ENCODE measurements at places on chromosomes 12 and 14.

GRCh38 chr14:64232095-64232838 lies 61.9 kb downstream of the ESR2 start:
- no peak for DNase-seq

- no peak for DNase-seq
Observed at GRCh38 chr12:54937376-54937775, 47.2 kb downstream of the TESPA1 start.

DNA sequence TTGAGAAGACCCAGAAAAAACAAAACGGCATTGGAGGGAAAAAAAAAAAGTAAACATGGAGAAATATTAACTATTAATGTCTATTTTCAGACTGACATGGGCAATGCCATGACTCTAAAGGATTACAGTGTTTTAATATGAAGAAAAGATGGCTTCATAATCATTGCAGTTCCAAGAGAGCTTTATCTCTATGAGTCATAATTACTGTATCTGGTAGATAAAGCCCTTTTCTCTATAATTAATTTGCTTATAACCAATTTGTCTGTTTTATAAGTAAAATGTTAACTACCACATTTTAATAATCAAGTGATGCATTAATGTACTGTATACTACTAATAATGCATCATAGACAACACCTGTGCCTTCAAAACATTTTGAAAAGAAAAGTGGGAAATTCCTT lies 59.7 kb downstream of the CLIP1 start:
- DNase-seq: no peak

DNA sequence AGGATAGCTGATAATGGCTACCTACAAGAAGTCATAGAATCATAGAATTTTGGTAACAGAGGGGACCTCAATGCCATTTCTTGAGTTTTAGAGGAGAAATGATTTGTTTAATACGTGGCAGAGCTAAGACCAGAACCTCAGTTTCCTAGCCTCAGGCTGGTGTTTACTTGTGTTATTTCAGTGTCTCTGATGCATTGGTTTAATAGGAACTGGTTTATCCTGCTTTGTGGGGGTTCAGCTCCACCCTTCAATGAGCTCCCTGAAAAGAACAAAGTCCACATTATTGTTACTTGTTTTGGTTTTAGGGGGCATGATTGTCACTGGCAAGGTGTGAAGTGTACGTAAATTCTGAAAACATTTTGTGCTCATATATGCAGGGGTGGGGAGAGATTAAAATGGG lies 55.4 kb downstream of the AKAP6 start:
- no peak for DNase-seq

- DNase-seq: no peak
Observed at GRCh38 chr14:104131968-104132732, 6.2 kb upstream of the KIF26A start.

GRCh38 chr12:2722806-2723205 lies 72.0 kb upstream of the FKBP4 start:
- no peak for DNase-seq

GRCh38 chr12:65609359-65609771 lies 214.9 kb upstream of the HMGA2 start:
- no peak for DNase-seq

- DNase-seq: no peak
Observed at GRCh38 chr14:106511006-106511799, 984.8 kb downstream of the TMEM121 start.

DNA sequence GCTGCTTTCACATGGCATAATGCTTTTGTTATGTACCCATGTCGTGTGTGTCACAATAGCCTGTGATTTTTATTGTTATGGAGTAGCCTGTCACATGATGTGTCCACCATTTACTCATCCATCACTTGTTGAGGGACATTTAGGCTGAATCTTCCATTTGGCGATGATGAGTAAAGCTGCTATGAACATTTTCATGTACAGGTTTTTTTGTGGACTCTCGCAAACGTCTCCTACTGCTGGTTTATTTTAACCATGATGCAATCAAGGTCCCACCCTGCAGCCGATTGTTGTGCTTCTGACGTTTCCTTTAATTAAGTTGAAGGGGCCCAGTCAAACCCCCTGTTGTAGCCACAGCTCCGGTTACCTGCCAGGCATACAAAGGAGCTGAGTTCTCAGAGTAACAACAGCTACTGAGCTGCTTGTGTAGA lies 63.2 kb downstream of the ZNF664 start:
- DNase-seq: no peak

DNA sequence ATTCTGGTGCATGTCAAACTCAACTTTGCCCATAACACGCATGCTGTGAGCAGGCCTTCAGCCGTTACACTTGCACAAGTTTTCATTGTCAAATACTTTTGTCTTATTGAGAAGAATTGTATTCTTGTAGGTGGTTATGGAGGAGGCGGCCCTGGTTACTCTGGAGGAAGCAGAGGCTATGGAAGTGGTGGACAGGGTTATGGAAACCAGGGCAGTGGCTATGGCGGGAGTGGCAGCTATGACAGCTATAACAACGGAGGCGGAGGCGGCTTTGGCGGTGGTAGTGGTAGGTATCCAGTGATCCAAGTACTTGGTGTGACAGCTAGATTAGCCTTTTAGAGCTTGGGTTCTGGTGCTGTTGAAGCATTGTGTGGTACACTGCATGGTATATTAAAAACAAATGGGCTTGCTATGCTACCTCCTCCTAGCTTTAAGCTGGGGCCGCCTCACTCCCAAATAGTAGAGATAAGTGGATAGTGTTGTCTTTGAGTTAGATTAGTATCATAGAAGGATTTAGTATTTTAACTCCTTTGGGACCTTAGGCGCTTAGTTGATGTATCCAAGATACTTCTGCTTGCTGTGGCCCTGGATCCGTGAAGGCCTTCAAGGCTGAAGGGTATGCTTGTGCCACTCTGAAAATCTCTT lies 2.5 kb downstream of the HNRNPA1 start:
- DNase-seq: no peak

- DNase-seq: no peak
Observed at GRCh38 chr14:97780804-97781203, 983.6 kb downstream of the VRK1 start.

- DNase-seq: no peak
Observed at GRCh38 chr12:131383741-131384543, 326.9 kb upstream of the SFSWAP start.

DNA sequence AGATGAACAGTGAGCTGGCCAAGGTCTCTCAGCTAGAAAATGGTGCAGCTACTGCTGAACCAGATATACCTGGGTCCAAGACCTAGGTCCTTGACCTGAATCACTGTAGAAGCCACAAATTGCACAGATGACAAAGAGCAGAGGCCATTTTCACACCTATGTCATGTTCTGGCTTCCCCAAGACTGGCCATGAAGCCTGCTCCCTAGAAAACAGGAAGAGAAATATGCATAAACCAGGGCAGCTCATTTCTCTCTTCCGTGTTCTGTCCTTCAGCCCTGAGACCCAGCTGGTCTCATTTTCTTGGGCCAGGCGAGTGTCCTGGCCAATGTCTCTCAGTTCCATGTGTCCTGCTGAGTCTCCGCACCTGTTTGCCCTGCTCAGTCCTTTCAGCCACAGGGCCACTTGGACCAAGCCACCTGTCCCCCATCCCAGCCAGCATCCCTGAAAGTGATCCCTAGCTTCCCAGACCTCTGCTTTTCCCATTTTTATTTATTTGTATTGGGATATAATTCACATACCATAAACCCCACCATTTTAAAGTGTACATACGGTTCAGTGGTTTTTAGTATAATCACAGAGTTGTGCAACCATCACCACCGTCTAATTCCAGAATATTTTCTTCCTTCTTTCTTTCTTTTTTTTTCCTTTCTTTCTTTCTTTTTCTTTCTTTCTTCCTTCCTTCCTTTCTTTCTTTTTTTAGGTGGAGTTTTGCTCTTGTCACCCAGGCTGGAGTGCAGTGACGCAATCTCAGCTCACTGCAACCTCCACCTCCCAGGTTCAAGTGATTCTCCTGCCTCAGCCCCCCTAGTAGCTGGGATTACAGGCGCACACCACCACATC lies 27.0 kb downstream of the P2RX7 start:
- DNase-seq: no peak

DNA sequence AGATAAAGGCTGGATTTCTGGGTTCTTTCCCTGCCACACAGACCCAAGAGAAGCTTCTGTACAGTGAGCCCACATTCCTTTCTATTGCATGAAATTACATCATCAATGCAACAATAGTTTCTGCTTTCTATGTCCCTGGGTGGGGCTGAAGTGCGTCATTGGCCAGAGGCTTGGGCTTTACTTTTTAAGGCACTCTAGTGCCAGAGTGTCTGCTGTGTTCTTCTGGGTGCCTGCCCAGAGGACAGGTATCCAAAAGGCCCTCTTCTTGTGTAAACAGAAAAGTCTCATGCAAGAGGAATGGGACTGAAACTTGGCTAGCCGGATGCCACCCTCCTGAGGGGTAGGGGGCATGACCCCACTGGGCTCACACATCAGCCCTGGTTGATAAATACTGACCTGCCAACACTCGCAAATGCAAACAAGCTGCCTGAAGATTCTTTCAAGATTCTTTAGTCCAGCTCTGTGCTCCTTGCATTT lies 5.9 kb downstream of the KRT86 start:
- no peak for DNase-seq

- no peak for DNase-seq
Observed at GRCh38 chr14:102729268-102729667, 48.0 kb upstream of the TRAF3 start.

DNA sequence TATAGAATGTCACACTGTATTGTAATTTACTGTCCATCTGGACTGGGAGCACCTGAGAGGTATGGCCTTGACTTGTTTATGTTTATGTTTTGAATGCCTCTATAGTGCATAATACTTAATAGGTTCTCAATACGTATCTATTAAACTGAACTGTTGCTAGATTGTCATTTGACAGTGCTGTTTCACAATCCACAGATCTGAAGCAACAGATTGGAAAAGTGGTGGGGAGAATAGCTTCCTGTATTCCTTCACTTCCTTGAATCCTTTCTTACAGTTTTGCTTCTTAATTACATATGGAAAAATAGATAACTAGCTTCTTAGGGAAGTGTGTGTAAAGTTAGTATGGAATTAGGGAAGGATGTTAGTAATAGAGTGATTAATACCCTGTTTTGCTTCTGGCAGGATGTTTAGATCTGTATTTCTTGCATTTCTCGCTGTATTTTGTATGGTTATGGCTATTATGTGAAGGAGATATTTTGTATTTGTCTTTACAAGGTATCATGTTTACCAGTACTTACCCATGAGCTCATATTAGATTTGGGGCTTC lies 4.5 kb downstream of the CNOT2 start:
- no peak for DNase-seq

DNA sequence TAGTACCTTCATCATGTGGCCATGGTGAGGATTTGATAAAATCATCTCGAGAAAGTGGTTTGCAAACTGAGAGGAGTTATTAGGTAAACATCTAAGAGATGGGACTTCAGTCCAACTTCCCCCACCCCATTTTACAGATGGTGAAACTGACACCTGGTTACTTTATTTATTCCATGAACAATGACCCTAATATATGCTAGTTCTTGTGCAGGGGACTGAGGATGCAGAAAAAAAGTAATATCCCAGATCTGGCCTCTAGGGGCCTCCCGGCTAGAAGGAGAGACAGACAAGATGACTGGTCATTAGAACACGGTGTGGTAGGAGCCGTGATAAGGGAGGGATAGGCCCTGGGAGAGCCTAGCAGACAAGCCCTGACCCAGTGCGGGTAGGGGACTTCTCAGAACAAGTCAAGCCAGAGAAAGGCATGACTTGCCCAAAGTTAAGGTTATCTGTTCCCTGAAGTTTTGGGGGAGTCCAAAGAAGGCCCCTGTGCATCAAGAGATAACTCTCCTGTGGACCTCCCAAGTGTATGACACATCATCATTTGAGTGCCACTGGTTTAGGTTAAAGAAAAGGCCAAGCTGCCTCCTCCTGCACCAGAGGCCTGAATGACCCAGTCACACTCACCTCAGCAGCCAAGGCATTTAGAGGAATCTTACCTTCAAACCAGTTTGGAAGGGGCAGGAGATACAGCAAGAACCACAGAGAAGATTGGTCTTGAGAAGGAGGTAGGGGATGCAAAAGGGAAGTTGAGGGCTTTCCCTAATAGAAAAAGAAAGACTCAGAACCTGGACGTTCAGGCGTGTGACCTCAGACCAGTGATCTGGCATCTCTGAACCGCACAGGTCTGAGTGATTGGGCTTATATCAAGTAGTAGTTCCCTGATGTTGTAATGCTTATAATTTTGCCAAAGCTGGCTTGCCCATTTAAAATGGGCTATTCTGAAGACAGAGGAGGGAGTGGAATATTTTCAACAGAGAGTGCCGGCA lies 1.6 kb downstream of the CMKLR1 start:
- no peak for DNase-seq

GRCh38 chr12:51788876-51789275 lies 59.6 kb downstream of the FIGNL2 start:
- no peak for DNase-seq

GRCh38 chr12:44649693-44650092 lies 226.4 kb downstream of the NELL2 start:
- DNase-seq: no peak

GRCh38 chr12:53295891-53296219 lies 513 bp downstream of the PFDN5 start:
- DNase-seq: no peak

DNA sequence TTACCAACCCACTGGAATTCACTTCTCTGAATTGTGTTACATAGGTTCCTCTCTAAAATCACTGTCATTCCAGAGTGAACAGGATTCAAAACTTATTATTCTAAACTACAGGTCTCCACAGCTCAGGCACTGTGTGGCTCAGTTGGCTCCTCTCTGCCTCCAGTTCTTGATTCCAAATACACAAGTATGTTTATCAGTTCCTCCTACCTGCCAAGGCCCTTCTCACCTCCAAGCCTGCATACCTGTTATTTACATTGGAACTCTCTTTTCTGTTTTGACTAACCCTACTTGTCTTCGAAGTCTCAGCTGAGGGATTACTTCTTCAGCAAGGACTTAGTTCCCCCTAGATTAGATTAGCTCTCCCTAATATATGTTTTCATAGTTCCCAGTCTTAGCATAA lies 397.6 kb upstream of the TMTC1 start:
- no peak for DNase-seq

DNA sequence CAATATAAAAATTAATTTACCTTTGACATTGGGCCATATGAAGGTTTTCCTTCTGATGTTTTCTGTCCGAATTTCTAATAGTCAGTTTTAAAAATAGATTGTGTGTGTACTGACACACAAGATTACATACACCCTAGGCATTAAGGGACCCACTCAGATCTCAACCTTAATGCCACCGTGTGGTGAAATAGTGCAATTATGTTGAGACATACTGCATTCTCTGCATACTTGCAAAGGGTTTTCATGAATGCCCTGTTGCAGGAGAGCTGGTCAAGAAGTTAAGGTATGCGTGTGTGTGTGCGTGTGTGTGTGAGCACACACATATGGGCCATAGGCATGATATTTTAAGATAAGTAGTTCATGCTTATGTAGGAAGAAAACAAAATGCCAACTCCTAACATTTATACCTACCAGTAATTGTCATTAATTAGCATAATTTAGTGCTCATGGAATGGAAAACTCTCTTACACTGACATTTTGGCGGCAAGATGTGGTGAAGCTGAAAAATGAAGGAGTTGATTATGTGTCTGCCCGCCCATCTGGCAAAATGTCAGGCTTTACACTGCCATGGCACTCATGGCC lies 58.8 kb downstream of the PIK3C2G start:
- no peak for DNase-seq

GRCh38 chr14:88323523-88324199 lies 592 bp upstream of the KCNK10 start:
- DNase-seq: no peak

GRCh38 chr12:1811281-1811947 lies 9.0 kb upstream of the LRTM2 start:
- DNase-seq: no peak
